Fibroblast of skin of right biceps (primary cell): ENCODE measurements at places on chromosomes 16 and 17.

- no peak for DNase-seq
These were observed 36.2 kb upstream of the MAP3K14 start for GRCh38 chr17:45353043-45353442.

DNA sequence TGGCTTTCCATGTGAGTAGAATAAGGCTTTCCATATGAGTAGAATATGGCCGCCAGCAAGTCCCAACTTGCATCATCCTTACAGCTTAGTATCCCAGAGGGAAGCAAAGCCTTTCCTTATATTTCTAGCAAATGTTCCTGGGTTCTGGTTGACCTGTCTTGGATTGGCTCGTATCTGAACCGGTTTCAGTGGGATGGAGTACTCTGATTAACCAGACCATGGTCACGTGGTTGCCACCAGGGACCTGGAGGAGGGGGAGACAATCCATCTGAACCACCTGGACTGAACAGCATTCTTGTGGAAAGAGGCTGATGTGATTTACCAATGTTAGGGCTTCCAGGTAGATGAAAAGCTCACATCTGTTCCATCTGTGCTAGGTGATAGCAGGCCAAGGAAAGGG, 89.0 kb downstream of the SHISA6 start:
- DNase-seq, result no peak

- no peak for DNase-seq
These were observed 1.8 kb downstream of the SHBG start for GRCh38 chr17:7631398-7632380.

- peak; percentile 48 for DNase-seq
These were observed 20.1 kb downstream of the CD7 start for GRCh38 chr17:82297280-82297713.

- DNase-seq, result peak; percentile 97
These were observed 192.4 kb downstream of the SEC14L1 start for GRCh38 chr17:77332981-77333685.

DNA sequence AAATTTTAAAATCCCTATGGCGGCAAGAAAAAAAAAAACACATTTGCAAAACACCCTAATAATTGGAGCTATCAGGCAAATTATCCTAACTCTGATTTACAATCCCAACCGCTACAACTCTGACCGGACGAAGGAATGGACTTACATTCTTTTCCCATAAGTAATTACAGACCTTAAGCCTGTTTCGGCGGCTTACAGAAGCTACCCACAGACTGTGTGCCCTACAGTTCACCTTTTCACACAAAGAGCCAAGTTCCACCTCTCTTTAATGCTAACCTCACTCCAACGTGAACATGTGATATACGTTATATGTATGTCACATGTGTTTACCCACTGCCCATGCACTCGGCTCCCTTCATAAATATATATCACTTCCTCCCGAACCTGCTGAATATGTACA, 8.7 kb upstream of the MEAK7 start:
- peak; percentile 86 for DNase-seq

DNA sequence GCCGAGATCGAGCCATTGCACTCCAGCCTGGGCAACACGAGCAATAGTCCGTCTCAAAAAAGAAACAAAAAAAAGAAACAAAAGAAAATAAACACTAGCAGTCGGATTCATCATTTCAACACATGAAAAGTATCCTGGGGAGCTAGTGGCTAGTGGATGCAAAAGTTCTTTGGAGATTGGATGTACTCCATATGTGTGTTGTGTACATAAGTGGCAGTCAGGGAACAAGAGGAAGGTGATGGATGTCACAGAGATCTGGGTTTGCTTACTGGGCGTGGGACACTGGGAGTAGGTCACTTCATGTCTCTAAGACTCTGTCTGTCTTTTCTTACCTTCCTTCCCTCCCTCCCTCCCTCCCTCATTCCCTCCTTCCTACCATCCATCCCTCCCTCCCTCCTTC, 35.4 kb downstream of the MRC2 start:
- no peak for DNase-seq

- DNase-seq, result no peak
These were observed 349.4 kb downstream of the SLC39A11 start for GRCh38 chr17:72743037-72743467.

- DNase-seq, result no peak
These were observed 2.8 kb downstream of the TBC1D10B start for GRCh38 chr16:30367349-30368009.

- DNase-seq, result no peak
These were observed 20.8 kb downstream of the FANCA start for GRCh38 chr16:89795676-89796075.

GRCh38 chr16:64440421-64440831, 681.4 kb downstream of the CDH11 start:
- peak; percentile 97 for DNase-seq

DNA sequence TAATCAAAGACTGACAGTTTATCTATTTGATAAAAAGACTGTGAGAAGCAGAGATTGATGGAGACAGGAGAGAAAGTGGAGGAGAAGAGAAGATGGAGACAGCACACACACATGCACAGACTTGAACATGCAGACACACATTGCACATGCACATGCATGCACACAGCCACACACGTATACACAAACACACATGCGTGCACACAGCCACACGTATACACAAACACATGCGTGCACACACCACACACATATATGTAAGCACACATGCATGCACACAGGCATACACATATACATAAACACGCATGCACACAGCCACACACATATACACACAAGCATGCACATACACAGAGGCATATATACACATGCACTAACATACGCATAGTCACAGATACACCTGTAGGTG, 313.4 kb downstream of the HAPSTR1 start:
- DNase-seq, result no peak

DNA sequence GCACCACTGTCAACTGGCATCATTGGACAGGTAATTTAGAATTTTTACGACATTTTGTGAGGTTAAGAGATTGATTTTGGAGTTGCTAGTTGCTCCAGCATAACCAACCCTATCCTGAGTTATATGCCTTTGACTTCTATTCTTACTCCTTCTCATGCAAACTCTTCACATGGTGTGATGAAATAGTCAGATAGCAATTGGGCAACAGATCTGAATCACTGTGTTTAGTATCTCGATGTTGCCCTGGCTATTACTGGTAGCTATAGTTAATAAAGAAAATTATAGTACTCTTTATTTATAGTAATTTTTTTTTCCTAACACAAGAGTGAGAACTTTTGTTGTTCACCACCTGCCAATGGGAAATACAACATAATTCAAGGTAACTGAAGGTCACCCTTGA, 494.8 kb upstream of the TOM1L1 start:
- no peak for DNase-seq

GRCh38 chr16:2102471-2102870, 33.2 kb downstream of the PKD1 start:
- DNase-seq, result no peak

- DNase-seq, result no peak
These were observed 48.4 kb upstream of the SKAP1 start for GRCh38 chr17:48478224-48479013.

GRCh38 chr17:79833744-79834564, 5.3 kb downstream of the CBX4 start:
- no peak for DNase-seq

DNA sequence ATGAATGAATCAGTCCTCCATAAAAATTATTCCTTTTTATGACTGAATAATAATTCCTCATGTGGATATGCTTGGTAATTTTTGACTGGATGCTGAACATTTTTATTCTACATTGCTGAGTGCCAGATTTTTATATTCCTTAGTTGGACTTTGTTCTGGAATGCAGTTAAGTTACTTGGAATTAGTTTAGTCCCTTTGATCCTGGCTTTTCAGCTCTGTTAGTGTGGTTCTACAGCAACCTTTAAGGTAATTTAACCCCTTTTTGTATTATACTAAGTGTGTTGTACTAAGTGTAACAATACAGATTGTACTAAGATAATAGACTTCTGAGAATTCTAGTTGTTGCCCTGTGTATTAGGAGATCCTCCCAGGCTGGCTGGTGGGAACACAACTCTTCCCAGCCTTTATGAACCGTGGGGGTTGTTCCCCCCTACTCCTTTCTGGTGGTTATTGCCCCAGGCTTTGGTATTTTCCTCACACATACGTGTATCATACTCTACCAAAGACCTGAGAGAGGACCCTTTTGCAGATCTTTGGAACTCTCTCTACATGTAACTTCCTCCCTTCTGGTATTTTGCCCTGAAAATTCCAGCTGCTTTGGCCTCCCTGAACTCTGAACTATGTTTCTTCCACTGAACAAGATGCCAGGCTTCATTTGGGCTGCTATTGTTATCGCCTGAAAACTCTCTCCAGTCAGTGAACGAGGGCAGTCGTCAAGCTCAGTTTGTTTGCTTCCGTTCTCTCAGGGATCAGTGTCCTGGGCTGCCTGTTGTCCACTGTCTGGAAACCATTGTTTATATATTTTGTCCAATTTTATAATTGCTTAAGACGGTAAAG, 30.5 kb downstream of the TANGO6 start:
- DNase-seq, result no peak

DNA sequence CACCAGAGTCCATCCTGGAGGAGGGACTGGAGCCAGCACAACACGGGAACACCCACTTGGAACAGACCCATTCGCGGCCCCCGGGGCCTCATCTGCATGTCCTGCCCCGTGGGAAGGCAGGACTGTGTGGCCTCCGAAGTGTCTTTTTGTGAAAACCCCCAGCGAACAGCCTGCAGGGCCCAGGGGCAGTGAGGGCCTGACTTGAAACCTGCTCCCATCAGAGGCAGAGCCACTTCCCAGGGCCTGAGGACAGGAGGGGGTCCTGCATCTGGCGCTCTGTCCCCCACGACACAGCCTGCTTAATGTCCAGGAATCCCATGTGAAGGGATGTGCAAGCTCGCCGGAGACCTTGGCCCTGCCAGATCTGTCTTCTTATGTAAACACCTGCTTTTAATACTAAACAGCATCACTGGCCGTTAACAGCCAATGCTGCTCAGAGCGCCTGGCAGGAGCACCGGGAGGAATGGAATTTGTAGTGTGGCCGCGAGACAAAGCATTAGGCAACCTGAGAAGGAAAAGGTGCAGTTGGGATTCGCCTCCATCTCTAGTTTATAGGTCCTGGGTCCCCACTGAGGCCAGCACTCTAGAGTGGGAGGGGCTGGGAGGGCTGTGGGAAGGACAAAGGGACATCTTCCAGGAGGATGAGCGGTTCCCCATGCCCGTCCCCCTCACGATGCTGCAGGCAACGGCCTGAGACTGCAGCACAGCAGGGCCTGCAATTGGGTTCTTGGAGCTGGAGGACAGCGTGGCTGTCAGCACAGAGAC, 9.6 kb upstream of the EVPL start:
- no peak for DNase-seq

DNA sequence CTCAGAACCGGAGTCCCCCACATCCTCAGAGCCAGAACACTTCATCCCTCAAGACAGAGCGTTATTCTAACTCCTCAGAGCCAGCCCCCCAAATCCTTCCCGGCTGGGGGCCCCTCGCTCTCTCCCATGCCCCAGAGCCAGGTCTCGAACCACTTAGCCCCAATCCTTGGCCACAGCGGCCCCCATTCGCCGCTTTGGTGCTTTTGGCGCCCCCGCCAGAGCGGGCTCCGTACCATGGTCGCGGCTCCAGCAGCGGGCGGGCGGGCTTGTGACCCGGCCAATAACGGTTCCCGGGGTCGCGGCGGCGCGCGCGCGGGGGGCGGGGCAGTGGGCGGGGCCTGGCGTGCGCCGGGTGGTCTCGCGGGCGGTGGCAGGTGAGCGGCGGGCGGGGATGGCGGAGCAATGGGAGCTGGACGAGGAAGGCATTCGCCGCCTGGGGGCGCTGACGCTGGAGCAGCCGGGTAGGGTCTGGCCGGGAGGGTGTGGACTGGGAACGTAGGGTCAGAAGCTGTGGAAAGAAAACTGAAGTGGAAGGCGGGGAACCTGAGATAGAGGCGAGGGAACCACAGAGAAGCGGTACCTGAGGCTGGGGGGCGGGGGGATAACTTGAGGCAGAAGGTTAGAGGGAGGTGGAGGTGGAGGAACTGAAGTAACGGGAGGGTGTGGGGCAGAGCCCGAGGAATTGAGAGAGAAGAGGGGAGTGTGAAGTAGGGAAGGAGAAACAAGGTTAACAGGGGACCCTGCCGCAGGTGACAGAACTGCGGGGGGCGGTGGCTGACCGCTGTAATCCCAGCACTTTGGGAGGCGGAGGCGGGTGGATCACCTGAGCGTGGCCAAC, at the start of the genes KCTD19 and LRRC36:
KCTD19 (minus strand) TSS at position 270 of the 838 bp plus-strand sequence; CDS start at position 236, 34 bp downstream.
LRRC36 (plus strand) TSS at position 344 of the 838 bp plus-strand sequence; CDS start at position 392, 48 bp downstream.
- no peak for DNase-seq

DNA sequence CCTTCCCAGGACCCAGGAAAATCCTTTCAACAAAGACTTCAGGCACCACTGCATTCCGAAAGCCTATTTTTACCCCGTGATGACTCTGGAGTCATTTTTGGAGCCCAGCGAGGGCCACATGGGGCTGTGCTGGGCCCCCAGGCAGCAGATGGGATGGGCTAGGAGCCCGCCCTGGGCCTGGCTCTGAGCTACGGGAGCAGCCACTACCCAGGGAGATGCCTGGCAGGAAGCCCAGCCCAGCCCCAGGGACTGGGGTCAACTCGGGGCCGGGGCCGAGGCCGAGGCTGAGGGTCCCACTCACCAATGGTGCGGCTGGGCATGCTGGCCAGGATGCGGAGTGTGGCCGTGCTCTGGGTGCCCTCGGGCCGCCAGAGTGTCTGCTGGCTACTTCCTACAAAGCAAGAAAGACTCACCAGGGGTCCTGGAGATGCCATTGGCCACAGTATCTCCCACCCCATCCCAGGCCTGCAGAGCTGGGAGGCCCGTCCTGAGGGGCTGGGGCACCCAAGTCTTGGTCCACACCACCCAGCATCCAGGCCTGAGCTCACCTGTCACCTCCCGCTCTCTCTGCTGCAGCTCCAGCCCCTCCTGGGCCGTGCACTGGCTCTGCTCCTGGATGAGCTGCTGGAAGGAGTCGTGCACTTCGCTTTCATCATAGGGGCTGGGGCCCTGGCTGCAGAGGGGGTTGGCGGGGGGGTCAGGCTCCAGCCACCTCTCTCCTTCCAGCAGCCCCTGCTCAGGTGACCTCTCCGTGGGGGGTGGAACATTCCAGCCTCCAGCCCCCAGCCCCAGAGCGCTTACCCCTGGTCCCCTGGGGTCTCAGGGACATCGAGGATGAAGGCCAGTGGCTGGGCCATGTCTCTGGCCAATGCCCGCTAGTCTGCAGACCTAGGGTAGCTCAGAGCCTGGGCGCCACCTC, 2.3 kb downstream of the TMC6 start:
- no peak for DNase-seq

- DNase-seq, result no peak
These were observed 55.9 kb downstream of the WDR45B start for GRCh38 chr17:82592289-82592766.

DNA sequence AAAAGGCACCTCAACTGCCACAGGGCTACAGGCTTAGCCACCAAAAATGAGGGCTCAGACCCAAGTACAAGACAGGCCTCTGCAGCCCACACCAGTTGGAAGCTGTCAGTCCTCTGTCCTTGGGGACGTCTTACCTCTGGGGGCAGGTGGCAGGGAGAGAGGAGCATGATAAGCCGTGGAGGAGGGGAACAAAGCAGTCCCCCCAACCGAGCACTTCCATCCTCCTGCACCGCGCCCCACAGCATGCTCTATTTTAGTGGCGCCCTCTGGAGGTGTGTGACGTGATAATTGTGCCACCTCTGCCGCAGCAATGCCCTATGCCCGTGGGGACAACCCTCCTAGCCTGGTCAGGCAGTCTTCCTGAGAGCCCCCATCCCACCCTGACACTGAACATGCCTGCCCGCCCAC, 13.6 kb downstream of the G6PC3 start:
- DNase-seq, result no peak
